ENCODE measurements at places on chromosomes 16 and 17.

- no peak for DNase-seq
Observed at GRCh38 chr16:15961571-15962090, 12.2 kb downstream of the ABCC1 start.

DNA sequence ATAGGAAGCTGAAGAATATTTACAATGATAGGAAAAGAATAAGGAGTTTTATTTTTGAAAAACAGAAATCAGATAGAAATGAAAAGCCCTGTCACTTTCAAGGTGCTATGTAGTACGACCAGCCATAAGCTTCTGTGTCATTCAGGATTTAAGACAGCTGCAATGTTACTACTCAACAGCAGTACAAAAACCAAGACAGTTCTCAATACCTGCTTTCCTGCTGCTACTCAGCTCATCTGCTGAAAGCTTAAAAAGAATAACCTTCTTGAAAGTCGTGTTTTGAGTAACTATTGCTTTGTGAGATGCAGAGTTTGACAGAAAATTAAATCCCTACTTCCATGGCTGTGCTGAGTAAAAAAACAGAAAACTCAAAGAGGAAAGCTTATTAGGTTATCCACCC is 8.7 kb downstream of the GRB2 start:
- no peak for DNase-seq

GRCh38 chr17:50989149-50989548 is 123.0 kb upstream of the TOB1 start:
- no peak for DNase-seq

DNA sequence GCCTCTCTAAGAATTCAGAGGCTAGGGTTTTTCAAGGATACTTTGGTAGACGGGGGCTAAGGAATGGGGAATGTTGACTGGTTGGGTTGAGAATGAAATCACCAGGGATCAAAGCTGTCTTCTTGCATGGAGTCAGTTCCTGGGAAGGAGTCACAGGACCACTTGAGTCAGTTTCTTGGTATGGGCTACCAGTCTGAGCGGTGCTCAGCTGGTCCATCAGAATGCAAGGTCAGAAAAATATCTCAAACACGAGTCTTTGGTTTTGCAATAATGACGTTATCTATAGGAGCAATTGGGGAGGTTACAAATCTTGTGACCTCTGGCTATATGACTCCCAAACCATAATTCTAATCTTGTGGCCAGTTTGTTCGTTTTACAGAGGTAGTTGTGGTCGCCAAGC is 18.4 kb downstream of the CHD9NB start:
- DNase-seq = no peak

DNA sequence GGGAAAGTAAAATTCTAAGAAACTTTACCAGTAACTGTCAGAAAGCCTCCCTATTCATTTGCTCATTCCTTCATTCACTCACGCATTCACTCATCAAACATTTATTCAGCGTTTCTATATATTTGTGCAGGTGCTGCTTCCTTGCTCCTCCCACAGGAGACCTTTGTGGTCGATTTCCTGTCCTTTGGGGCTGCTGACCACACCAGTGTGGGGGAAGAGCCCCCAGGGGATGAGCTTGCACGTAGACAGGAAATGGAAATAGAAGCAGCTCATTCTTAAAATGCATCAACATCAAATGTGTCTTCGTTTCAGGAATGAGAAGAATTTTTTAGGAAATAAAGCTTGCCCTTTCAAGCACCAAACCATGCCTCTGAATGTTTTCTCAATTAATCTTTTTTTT is 9.6 kb downstream of the PIK3R6 start:
- DNase-seq = no peak

Measured in stimulated activated CD8-positive, alpha-beta memory T cell treated with anti-CD3 and anti-CD28 coated beads, Interleukin-4, amount 100 ng/mL, for 4 hours (primary cell).